ENCODE measurements at places on chromosomes 4 and X.

DNA sequence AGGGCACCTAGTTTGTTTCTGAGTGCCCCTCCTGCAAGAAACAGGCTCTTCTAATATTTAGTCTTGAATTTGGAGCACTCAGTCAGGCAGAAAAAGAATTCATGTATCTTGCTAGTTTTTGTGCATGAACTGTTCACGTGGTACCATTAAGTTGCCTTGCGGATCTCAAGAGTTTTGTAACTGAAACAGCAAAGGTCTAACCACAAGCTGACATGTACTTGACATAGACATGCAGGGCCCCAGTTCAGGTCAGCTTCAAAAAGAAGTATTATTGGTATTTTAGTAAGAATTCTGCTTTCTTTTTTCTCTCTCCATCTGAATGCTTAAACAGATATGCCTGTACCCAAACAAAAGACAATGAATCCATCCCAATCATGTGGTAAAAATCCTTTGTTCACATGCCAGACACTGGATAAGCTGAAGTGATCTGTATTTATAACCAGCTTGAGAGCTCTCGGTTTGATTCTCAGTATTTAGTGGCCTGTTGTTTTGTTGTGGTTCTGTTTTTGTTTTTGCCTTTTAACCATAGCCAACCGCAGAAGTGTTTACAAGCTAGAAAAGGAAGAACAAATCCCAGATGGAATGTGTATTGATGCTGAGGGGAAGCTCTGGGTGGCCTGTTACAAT lies 13.0 kb downstream of the RGN start:
- DNase-seq, result no peak

- no peak for DNase-seq
These were observed 3.6 kb upstream of the AMOT start for GRCh38 chrX:112844250-112844649.

- DNase-seq, result no peak
These were observed 341.1 kb downstream of the GBA3 start for GRCh38 chr4:23033796-23034195.

- no peak for DNase-seq
These were observed 49.8 kb upstream of the HMX1 start for GRCh38 chr4:8921465-8921864.

- no peak for DNase-seq
These were observed 220.0 kb downstream of the ENOX2 start for GRCh38 chrX:130682990-130683389.

DNA sequence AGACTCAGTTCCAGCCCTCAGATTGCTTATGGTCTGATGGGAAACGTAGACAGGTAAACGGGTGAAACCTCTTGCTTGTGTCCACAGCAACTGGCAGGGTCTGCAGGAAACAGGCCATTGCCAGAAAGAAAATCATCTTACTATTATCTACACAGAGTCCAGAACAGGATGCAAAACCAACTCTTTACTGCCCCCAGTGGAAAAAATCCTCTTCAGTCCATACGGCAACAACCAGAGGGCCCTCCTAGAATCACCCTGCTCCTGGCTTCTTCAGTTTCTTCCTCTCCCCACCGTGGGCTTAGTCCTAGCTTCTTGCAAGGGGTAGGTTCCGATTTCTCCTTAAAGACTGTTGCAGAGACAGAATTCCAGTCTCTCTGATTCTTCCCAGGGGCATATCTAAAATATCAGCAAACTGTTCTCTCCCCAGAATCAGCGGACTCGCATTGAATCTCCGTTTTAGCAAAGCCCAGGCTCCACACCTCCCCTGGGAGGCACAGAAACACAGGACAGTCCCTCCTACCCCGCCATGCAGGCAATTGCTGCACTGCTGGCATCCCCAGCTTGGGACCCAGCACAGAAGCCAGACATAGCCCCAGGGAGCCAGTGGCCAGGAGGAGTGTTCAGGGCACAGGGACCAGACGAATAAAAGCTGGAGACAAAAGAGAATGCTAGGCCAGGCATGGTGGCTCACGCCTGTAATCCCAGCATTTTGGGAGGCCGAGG lies 41.0 kb upstream of the SH3RF1 start:
- DNase-seq, result peak; percentile 51

GRCh38 chr4:41865306-41865980 lies 69.8 kb upstream of the TMEM33 start:
- no peak for DNase-seq

Data from SHP77 (cell line).